Activated naive CD4-positive, alpha-beta T cell treated with anti-CD3 and anti-CD28 coated beads for 36 hours (primary cell): ENCODE measurements at places on chromosomes 7 and 10. TPM values are rescaled to one million over a fixed set of nuclear protein-coding genes. Genes with fewer than 3 reads are reported as not detected.

GRCh38 chr7:23468526-23469149 lies 1.7 kb downstream of the IGF2BP3 start:
- no peaks in the 10 kb centered on the region for H3K36me3 ChIP-seq
- H3K4me1 ChIP-seq: peaks cover 24% of the 10 kb centered on the region
- H3K27me3 ChIP-seq: peaks cover 67% of the 10 kb centered on the region
- no peak overlapping the region for H3K27ac ChIP-seq
- DNase-seq: peak; percentile 11
- H3K4me3 ChIP-seq: peak overlapping the region; percentile 63

DNA sequence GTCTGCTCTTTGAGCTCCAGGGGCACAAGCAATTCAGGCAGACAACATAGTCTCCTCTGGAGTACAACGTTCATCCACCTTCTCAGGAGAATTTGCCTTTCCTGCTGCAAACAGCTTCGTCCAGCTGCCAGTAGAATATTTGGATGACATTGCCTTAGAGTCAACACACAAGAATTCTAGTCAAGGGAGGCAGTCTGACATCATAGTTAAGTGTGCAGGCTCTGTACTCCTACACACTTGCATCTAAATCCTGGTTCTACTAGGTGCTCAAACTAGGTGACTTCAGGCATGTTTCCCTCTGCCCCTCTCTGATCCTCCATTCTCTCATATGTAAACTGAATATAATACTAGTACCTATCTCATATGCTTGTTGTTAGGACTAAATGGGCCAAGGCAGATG lies 314.8 kb downstream of the HPSE2 start:
- H3K27me3 ChIP-seq: no peaks in the 10 kb centered on the region
- H3K36me3 ChIP-seq: no peaks in the 10 kb centered on the region

- H3K27me3 ChIP-seq: no peaks in the 10 kb centered on the region
- no peak overlapping the region for H3K4me3 ChIP-seq
- DNase-seq: no peak
Observed at GRCh38 chr10:132453470-132453861, 56.5 kb downstream of the PWWP2B start.

The AKR1C4 gene
- total RNA-seq: not detected

GRCh38 chr10:42938351-42938750 lies 138.5 kb upstream of the RET start:
- no peaks in the 10 kb centered on the region for H3K36me3 ChIP-seq
- peaks cover 7% of the 10 kb centered on the region for H3K4me1 ChIP-seq
- H3K4me3 ChIP-seq: no peak overlapping the region
- H3K27me3 ChIP-seq: no peaks in the 10 kb centered on the region

The SDK1 gene
- total RNA-seq: 1.3 TPM

DNA sequence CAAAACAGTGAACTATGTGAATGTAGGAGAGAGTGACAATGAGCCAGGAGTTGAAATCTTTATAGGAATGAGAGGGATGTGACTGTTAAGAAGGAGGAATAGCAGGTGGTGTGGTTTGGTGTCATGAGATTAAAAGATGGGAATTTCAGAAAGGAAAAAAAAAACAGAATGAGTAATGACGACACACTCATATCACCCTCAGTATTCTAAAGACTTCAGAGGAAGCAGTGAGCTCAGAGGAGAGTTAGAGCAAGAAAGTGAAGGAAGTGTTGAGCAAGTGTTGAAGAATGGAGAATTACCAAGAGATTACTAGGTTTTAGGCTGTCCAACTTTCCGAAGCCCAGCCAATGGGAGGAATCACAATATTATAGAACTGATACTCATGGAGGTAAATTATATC lies 220.5 kb upstream of the HGF start:
- no peak for DNase-seq
- no peak overlapping the region for H3K4me3 ChIP-seq
- H3K27me3 ChIP-seq: no peaks in the 10 kb centered on the region
- H3K36me3 ChIP-seq: no peaks in the 10 kb centered on the region

- H3K4me3 ChIP-seq: no peak overlapping the region
- no peaks in the 10 kb centered on the region for H3K36me3 ChIP-seq
- no peaks in the 10 kb centered on the region for H3K27me3 ChIP-seq
- H3K27ac ChIP-seq: no peak overlapping the region
- no peak for DNase-seq
Observed at GRCh38 chr7:132738254-132738653, 162.0 kb upstream of the PLXNA4 start.

DNA sequence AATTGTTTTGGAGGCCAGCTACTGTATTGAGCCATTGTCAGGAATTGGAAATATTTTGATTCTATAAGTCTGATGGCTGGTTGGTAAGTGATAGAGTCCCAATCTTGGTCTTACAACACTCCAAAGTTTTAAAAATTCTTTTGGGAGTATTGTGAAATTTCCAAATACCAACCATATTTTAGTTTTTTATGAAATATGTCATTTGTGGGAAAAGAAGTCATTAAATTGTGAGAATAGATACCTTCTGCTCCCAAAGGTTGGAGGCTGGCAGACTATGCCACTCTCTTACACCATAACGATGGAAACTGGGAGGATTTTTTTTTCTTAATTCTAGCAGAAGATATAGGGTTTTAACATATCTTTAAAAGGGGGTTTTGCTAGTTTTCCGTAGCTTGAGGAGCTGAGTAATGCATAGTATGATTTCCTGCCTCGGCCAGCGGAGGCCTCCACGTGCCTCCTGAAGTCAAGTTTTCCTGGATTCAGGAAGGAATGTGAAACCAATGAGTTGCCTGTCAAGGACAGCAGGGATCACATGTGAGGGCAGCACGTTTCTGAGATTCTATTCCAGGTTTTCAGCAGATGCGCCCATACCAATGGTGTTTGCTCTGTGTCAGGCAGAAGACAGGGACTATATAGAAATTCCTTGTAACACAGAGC lies 92.2 kb upstream of the LAMB4 start:
- no peak for DNase-seq
- peaks cover 4% of the 10 kb centered on the region for H3K36me3 ChIP-seq
- no peak overlapping the region for H3K27ac ChIP-seq
- no peaks in the 10 kb centered on the region for H3K4me1 ChIP-seq
- no peak overlapping the region for H3K4me3 ChIP-seq

DNA sequence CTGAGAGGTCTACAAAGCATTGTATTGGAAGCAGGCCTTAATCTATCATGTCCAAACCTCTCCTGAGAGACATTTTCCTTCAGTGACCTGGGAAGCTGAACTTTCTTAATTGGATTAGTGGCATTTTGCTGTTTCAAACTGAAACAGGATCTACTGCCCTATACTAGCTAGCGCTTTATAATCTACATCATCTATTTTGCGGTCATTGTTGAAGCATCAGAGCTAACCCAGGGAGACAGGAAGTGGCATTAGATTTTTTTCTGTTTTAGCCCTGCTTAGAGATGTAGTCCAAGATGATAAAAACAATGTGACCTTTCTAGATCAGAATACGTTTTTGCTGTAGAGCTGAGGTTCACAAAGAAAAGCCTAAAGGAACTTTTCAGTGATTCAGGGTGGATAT lies 147.4 kb upstream of the AGR3 start:
- no peaks in the 10 kb centered on the region for H3K4me1 ChIP-seq
- H3K4me3 ChIP-seq: no peak overlapping the region
- DNase-seq: no peak
- no peak overlapping the region for H3K27ac ChIP-seq
- H3K27me3 ChIP-seq: peaks cover 1% of the 10 kb centered on the region
- no peaks in the 10 kb centered on the region for H3K36me3 ChIP-seq

DNA sequence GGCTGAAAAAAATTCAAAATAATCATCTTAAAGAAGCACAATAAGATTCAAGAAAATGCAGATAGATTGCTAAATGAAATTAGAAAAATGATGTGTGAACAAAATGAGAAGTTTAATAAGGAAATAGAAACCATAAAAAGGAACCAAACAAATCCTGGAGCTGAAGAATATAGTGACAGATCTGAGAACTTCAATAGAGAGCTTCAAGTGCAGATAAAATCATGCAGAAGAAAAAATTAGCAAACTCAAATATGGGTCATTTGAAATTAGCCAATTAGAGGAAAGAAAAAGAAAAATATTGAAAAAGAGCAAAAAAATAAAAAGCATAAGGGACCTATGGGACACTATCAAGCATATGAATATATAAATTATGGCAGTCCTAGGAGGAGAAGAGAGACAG lies 720.1 kb downstream of the PARD3 start:
- DNase-seq: no peak
- H3K4me3 ChIP-seq: no peak overlapping the region
- H3K27me3 ChIP-seq: no peaks in the 10 kb centered on the region
- no peak overlapping the region for H3K27ac ChIP-seq

DNA sequence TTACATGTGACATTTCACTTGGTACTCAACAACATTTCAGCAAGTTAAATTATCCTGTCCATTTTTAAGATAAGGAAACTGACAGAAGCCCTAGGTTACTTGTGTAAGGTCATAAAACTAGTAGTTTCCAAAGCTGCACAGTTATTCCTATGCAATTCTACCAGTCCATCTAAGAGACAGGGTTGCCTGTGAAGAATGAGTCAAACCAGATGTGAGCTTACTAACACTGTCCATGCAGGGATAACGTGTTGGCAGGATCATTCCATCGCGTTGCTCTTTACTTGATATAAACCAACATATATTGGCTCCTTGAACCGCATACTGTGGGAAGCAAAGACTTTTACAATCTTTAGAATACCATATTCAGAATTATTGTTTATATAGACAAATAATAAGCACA lies 280.9 kb upstream of the HGF start:
- H3K36me3 ChIP-seq: no peaks in the 10 kb centered on the region
- no peaks in the 10 kb centered on the region for H3K4me1 ChIP-seq
- DNase-seq: no peak
- no peak overlapping the region for H3K4me3 ChIP-seq

- peaks cover 24% of the 10 kb centered on the region for H3K36me3 ChIP-seq
- DNase-seq: no peak
Observed at GRCh38 chr10:98224509-98224908, 43.5 kb downstream of the LOXL4 start.

DNA sequence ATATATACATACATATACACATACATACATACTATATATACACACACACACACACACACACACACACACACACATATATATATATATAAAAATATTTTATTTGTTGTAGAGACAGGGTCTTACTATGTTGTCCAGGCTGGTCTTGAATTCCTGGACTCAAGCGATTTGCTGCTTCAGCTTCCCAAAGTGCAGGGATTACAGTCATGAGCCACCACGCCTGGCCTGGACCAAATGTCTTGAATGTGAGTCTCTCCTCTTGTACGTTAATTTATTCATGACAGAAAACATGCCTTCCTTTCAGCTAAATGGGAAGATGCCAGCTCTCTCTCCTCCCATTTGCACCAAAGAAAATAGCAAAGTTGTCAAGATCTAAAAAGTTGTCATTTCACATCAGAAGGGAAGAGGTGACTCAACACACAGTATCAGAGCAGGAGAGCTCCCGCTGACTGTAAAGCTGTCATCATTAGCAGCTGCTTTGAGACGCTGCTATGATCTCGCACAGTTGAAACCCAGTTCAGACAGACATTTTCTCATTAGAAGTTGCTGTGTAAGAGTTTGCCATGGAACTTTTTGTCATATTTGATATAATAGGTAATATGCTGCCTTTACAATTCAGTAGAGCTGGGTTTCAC lies 224.3 kb downstream of the SFMBT2 start:
- DNase-seq: peak; percentile 70
- no peaks in the 10 kb centered on the region for H3K27me3 ChIP-seq
- H3K36me3 ChIP-seq: peaks cover 49% of the 10 kb centered on the region
- H3K4me1 ChIP-seq: peaks cover 61% of the 10 kb centered on the region
- peak overlapping the region; percentile 29 for H3K27ac ChIP-seq

- no peak overlapping the region for H3K27ac ChIP-seq
- no peak overlapping the region for H3K4me3 ChIP-seq
- H3K4me1 ChIP-seq: peaks cover 19% of the 10 kb centered on the region
- H3K36me3 ChIP-seq: peaks cover 21% of the 10 kb centered on the region
- DNase-seq: no peak
Observed at GRCh38 chr7:132825932-132826835, 249.9 kb upstream of the PLXNA4 start.

- no peak overlapping the region for H3K27ac ChIP-seq
- no peaks in the 10 kb centered on the region for H3K27me3 ChIP-seq
- H3K4me1 ChIP-seq: no peaks in the 10 kb centered on the region
- H3K4me3 ChIP-seq: no peak overlapping the region
- H3K36me3 ChIP-seq: peaks cover 1% of the 10 kb centered on the region
Observed at GRCh38 chr10:93034426-93034825, 26.2 kb upstream of the CYP26C1 start.

- H3K27ac ChIP-seq: no peak overlapping the region
- no peaks in the 10 kb centered on the region for H3K27me3 ChIP-seq
- H3K4me3 ChIP-seq: no peak overlapping the region
- DNase-seq: no peak
- no peaks in the 10 kb centered on the region for H3K36me3 ChIP-seq
Observed at GRCh38 chr10:126840576-126841135, 64.6 kb upstream of the DOCK1 start.

The CARD11 gene
- total RNA-seq: 99.4 TPM

The RBP4 gene
- total RNA-seq: not detected

DNA sequence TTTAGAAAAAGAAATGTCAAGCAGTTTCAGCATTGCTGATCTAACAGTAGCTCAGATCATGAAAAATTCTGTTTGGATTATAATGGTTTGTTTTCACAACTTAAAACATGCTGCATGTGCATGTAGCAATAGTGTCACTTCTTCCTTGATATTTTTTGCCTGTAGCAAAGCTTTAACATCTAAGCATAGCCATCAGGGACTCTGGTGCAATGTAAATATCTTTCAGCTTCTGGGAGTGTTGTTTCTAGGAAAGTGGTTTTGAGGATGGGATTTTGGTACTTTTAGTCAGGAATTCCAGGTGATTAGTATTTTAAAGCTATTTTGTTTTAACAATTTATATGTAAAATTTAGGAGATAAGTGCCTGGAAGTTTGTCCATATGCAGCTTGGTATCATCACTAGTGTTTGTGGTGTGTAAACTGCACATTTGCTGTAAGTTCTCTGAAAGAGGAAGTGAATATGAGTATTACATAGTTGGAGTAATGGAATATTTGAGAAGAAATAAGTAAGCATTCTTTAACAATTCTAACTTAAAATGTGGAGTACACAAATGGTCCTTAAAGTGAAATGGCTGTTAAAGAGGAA lies 1.9 kb downstream of the RSBN1L start:
- H3K27me3 ChIP-seq: no peaks in the 10 kb centered on the region
- DNase-seq: no peak
- H3K36me3 ChIP-seq: peaks cover 15% of the 10 kb centered on the region
- peaks cover 52% of the 10 kb centered on the region for H3K4me1 ChIP-seq

DNA sequence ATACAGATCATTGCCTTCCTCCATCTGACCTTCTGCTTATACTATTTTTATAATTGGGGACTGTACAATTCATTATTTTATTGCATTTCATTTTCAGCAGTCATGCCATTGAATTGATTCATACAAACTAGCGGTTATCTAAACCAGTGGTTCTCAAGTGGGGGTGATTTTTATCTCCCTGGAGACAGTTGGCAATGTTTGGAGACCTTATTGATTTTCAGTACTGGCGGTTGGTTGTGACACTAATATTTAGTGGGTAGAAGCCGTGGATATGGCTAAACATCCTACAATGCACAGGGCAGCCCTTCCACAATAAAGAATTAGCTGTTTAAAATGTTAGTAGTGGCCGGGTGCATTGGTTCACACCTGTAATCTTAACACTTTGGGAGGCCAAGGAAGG lies 765.9 kb downstream of the LRMDA start:
- DNase-seq: no peak
- H3K4me3 ChIP-seq: no peak overlapping the region
- H3K27me3 ChIP-seq: no peaks in the 10 kb centered on the region
